ENCODE measurements at places on chromosomes 12 and 14.

DNA sequence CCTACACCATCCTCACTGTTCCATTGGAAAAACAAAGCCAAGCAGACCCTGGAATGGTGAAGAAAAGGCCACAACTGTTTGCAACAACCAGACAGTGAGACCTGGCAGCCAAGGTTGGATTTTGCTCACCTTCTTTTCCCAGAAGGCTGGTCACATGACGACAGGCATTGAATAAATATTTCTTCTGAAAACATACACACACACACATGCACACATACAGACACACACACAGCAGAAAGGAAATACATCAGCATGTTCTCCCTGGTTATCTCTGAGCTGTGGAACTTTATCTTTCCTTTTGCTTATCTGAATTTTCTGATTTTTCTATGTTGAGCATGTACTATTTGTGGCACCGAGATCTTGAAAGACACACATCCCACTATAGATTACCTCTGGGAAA lies 38.0 kb upstream of the CCDC60 start:
- DNase-seq = no peak

GRCh38 chr12:48030173-48030650 lies 25.9 kb upstream of the COL2A1 start:
- DNase-seq = no peak

GRCh38 chr12:70553391-70553859 lies 83.8 kb downstream of the PTPRB start:
- no peak for DNase-seq

DNA sequence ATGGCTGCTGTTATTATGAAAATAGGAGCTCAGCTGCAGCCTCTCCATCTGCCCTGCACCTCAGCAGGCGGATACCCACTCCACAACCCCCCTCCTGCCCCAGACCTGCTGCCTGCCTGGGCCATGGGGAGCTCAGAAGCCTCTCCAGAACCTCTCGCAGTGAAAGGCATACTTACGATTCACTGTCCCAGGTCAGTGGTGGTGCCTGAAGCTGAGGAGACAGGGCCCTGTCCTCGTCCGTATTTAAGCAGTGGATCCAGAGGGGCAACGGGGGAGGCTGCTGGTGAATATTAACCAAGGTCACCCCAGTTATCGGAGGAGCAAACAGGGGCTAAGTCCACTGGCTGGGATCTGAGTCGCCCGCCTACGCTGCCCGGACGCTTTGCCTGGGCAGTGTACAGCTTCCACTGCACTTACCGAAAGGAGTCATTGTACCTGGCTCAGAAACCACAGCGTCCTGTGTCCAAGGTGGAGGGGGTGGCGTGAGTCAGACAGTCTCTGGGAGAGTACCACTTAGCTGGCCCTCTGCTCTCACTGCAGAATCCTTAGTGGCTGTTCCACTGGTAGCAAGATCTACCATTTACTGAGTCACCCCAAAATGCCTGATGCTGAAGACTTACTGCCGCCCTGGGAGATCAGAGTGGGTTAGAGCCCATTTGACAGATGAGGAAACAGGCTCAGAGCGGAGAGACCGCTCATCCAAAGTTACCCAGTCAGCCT lies at the start of gene SERPINA1:
Gene SERPINA1, minus strand, starts transcription at position 219 of the 720 bp plus-strand sequence. CDS start 5,365 bp downstream, outside the sequence.
- DNase-seq = no peak

DNA sequence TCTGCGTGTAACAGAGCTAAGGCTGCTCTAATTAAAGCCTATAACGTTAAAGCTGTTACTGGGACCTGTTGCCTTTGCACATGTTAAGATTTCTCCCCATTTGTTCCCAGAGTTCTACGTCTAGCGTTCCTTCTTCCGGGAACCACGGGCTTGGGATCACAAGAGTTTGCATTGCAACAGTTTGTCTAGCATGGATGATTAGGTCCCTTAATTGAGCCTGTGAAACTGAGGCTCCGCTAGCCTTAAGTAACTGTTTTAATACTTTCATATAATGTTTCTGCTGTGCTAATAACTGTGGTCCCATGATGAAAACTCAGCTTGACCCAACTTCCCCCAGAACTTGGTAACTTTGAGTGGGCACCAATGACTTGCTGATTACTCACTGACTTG lies 16.7 kb upstream of the LYZ start:
- no peak for DNase-seq

DNA sequence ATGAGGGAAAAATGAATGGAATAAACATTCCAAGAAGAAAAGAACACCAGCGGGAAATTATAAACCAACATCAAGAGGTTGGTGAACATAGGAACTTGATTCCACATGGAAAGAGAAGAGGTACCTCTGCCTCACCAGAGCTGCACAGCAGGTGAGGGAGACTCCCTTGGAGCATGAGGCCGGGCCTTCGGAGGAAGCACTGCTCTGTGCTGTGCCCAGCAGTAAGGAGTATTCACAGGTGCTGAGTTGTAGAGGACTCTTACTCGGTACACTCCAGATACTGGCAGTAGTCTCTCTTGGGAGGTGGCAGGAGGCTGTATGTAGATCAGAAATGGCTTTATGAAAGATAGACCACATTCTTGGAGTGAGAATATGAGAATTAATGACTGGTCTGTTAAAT lies 76.0 kb downstream of the NPAS3 start:
- no peak for DNase-seq

DNA sequence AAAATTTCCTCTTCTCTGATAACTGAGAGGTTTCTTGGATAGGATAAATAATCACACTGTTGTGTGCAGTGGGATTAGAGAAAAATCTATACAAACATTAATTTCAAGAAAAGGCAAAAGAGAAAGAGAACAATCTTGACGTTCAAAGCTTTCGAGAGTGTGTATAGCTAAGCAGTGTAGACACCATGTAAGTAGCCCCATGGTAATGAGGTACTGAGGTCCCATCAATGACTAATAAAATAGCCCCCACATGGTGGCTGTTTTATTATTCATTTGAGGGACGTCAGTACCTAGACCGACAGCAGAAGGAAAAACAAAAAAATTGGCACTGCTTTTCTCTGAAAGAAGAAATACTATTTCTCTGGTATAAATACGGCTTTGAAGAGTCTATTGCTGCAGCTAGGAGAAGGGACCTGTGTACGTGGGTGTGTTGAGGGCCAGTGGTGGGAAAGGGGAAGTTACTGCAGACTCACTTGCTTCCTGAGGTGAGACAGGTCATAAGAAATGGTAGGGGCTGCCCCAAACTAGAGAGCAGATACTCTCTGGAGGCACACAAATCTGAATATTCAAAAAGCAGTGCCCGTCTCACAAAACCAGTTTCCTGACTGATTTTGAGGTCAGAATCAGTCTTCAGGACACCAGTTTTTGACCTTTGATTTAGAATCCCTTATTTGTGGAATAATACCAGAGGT lies 339.8 kb downstream of the EMP1 start:
- no peak for DNase-seq

- DNase-seq = no peak
Observed at GRCh38 chr12:118748478-118749380, 232.6 kb upstream of the SRRM4 start.

DNA sequence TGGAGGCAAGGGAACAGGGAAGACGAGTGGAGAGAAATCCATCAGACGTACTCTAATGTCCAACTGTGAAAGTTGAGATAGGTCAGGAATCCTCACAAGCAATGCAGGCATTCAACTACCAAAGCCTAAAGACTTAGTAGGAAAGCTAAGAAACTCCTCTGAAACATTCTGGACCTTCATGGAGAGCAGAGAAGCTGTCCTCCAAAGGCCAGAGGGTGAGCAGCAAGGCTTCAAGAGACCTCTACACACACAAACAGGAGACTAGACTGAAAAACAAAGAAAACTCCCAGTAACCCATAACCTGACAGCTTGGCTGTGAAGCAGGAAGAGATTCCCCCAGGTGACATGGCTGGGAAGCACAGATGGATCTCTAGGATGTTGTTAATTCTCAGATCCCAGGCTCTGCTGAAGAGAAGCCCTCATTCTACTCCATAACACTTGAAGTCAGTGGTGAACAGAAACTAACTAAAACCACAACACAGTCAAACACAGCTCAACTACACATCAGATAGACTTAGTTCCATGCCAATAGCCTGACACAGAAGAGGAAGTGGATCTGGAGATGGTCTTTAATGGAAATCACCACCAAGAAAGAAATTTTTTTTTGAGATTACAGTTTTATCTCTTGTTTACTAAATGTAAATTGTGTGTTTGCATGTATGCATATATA lies 23.2 kb upstream of the LYZ start:
- DNase-seq = no peak

GRCh38 chr12:77325511-77326236 lies 260.3 kb upstream of the E2F7 start:
- no peak for DNase-seq

- no peak for DNase-seq
Observed at GRCh38 chr14:54309615-54310014, 87.2 kb upstream of the CDKN3 start.

DNA sequence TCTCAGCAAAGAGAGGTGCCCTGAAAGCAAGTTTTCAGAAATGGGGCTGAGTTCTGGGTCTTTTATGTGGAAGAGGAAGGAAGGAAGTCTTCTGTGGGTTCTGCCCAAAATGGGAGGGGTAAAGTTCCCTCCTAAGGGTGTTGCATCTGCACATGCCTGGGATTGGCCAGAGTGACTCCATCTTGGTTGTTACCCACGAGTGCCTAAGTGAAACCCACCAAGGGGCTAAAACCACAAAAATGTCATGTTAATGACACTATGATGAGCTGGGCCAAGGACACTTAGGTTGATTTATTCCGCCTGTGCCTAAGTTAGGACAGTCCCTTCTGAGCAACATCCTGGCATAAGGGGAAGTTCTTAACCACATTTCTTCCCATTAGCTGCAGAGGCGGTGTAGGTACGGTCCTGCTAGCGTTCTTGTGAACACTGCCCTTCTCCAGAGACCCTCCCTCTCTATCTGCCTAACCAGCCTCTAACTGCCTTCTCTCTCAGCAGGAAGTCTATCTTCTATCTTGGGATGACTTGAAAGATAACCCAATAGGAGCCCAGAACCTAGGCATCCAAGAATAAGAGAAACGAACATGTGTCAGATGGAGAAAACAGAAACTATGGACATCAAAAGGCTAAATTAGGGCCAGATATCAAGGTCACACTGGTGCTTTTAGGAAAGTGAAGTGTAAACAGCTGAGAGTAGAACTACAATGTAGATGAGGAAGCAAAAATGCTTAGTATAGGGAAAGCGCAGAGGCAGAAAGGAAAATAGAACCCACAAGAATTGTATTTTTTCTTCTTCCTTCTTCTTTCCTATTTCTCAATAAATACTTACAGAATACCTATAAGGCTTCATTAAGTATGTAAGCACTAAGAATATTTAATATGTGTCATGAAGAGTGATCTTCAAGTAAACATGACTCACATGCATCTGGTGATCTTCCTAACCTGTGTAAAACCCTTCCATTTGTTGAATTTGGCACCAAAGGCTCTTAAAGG lies 104.2 kb upstream of the AMN1 start:
- no peak for DNase-seq

DNA sequence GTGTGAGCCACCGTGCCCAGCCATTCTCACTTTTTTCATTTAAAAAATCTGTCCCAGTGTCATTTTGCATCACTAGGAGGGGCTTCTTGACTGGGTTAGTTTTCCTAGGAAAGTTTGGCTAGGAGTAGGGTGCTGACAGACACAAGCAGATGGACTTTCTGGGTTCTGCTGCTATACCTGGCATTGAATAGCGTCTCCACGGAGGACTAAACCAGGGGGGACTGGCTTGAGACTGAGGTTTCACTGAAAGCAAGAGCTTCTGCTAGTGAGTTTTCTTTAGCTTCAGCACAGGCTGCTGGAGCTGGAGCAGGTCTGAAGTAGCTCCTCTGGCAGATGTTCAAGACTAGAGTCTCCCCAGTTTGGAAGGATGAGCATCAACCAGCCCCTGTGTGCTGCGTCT lies 1.4 kb downstream of the SLC10A1 start:
- DNase-seq = no peak

DNA sequence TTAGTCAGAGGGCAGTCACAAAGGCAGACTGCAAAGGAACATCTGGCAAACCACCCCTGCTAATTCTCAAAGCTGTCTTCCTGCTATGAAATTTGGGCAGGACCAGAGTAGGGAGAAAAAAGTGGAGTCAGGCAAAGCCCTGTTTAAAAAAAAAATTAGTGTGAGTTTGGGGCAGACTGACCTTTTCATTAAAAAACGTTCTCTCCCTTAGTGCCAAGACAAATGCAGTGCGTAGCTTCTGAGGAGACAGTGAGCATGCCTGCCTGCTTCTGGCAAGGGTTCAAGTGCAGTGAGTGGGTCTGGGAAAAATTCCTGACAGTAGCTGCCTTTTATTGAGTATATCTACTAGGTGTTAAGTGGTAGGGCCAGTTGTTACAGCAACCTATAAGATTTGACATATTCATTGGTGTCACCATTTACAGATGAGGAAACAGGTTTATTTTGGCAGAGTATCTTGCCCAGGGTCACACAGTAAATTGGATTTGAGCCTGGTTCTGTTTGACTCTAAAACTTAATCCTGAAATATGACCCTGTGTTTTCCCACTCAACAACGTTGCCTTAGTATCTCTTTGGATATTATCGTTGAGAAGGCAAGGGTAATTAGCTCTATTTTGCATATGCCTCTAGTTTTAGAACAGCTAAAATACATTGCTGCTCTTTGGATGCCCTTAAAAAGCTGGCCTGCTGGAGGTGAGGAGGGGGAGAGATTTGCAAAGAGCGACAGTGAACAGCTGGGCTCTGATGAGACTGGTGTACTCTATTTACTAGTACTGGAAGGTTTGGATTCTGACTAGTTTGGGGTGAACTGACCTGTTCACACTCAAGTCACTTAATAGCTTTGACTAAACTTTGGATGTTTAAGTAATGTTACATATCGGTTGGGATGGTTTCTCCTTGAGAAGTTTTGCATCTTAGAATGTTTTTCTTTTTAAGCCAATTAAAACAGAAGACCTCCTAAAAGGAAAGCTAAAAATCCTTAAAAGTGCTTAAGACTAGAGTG lies 72.8 kb downstream of the PAPOLA start:
- no peak for DNase-seq

- no peak for DNase-seq
Observed at GRCh38 chr12:46553911-46554310, 181.3 kb upstream of the SLC38A2 start.

DNA sequence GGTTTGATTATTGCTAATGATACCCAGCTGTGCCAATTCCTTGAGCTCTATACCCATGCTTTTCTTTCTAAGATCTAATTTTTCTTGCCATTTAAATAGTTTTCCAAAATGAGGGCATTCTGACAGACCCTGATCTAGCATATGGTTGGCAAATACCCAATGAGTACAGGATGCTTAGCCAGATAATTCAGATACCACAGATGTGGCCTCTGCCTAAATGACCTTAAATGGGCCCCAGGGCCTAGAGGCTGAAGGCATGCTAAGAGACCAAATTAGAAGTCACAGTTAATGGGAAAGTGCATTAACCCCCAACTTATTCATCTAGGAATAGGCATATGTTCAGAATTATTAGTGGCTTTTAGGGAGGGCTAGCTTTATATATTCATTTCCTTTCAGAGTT lies 122.3 kb upstream of the CNOT2 start:
- no peak for DNase-seq
